NCI-H2081 treated with DMSO at 0.1 percent for 48 hours (cell line): ENCODE measurements at places on chromosomes 7 and 10.

DNA sequence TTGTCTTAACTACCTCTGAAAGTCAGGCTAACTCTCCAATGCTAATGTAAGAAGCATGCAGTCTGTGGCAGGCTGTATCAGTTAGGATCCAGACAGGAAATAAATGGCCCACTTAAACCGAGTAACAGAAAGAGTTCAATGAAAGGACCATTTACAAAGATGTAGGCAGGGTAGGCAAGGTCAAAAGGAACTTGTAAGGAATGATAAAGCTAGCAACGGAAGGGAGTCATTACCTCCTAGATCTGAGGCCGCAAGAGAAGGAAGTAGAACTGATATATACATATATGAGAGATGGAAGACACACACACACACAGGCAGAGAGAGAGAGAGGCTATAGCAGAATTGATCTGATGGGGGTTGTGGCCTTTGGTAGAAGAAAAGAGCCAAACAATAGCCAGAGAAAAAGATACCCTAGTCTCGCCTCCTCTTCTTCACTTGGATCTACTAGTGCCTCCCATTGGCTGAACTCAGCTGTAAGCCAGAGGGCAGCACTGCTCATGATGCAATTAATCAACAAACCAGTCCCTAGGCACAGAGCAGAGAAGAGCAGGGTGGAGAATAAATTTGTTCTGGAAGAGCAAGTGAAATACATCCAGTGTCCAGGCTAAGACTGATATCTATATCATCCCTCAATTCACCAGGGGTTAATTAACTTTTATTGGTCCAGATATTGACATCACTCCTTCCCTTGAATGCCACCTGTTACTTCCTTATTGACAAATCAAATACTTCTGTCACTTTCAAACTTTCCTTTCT lies 91.2 kb downstream of the LSMEM1 start:
- DNase-seq = no peak

GRCh38 chr10:62437696-62438095 lies 63.5 kb downstream of the ZNF365 start:
- DNase-seq = no peak

DNA sequence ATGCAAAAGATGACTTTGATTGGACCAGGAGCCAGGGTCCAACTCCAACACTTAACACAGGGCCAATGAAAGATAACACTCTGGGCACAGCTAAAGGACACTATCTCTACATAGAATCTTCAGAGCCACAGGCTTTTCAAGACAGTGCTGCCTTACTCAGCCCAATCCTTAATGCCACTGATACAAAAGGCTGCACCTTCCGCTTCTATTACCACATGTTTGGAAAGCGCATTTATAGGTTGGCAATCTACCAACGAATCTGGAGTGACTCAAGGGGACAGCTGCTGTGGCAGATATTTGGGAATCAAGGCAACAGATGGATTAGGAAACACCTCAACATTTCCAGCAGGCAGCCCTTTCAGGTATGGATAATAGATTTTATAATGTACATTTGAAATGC lies 160.7 kb downstream of the MALRD1 start:
- DNase-seq = no peak

DNA sequence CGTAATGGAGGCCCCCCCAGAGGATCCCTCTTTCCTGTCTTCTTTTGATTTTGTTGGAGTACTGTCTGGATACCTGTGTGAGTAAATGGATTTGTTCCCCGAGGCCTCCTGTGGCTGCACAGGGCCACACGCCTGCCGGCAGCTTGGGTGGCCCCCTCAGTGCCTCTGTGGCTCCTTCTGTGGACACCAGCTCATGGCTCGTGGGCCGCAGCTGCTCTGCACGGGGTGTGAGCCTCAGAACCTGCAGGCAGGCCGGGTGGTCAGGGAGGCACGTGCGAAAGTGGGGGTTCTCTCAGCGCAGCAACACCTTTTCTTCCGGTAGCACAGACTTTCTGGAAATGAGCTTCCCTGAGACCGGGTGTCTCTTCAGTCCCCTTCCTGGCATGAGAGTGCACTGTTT lies 70.3 kb downstream of the WDR37 start:
- DNase-seq = no peak

DNA sequence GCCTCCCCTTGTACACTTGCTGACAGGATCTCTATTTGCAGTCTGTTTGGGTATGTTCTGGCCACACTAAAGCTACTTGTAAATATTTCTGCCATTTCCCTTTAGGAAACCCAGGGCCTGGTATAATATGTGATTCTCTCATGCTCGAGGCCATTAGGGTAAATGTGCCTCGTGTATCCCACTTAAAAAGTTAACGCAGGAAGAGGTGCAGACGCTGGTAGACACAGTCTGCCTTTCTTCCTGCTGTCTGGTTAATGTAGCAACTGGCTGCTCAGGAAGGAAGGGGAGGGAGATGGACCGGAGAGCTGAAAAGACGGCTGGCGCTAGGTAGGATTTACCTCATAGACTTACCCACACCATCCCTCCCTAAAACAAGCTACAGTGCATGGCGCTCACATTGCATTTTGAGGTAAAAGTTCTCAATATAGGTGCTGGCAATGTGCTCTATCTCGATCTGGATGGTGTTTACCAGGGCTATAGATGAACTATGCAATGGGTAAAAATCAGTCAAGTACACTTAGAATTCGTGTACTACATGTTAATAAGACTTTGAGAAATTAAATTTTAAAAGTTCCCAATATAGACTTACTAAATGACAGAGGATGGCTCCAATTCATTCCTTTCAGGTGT lies 125.9 kb downstream of the JAZF1 start:
- DNase-seq = no peak

- no peak for DNase-seq
Measured at GRCh38 chr7:17369691-17370426, 71.4 kb downstream of the AHR start.

DNA sequence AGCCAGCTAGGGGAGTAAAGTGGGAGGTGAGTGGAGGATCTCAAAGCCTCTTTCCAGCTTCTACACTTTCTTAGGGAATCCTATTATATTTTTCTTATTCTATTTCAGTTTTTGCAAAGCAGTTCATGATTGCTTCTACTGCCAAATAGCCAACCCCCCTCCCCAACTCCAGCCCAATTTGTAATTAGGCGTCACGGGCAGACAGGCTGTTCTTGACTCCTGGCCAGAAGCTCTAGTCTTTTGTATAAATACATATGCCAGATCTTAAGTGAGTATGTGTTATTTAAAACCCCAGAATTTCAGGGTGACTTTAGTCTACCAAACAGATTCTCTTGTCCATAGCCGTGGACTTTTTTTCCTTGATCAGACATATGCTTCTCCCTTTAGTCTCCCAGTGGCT lies 255.2 kb downstream of the BUB3 start:
- no peak for DNase-seq

DNA sequence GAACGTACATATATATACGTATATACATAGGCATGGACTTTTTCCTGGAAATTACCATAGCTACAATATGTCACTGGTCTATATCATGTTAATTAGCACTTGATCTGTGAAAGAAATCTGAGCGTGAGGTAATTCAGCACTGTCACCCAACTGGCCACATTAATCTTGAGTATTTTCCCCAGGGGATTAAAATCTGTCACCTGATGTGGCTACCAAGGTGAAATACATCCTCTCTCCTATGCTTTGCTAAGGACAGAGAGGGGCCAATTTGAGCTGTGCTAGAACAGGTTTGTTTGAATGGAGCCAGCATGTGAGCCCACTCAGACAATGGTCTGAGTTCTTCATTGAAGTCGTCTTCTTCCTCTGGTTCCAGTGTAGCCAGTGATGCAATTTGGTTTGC lies 33.3 kb downstream of the CYCS start:
- no peak for DNase-seq

GRCh38 chr7:37535841-37536240 lies 87.2 kb upstream of the ELMO1 start:
- DNase-seq = no peak

DNA sequence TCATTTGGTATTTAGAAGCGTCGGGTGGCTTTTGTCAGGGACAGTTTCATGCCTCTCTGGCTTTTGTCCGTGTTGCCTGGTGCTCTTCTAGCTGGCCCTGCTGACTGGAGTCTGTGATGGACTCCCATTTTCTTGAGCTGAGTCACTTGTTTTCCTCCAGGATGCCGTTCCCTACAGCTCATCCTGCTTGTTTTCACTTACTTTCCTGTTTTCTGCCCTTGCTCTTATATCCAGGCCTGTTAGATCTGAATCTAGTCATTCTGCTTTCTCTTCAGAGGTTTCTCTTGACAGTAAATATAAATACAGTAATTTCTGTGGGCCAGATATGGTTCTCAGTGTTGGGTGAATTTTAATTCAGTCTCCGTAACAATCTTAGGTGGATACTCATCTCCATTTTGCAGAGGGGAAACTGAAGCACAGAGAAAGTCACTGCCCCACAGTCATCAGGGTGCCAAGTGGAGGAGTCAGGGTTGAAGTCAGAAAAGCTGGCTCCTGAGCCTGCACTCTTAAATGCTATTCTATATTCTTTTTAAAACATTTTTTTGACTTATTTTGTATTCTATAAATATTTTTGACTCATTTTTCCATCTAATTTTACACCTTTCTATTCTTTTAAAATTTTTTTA lies 85.4 kb downstream of the CCNY start:
- no peak for DNase-seq

GRCh38 chr7:4143006-4143405 lies 539.1 kb upstream of the FOXK1 start:
- DNase-seq = no peak

DNA sequence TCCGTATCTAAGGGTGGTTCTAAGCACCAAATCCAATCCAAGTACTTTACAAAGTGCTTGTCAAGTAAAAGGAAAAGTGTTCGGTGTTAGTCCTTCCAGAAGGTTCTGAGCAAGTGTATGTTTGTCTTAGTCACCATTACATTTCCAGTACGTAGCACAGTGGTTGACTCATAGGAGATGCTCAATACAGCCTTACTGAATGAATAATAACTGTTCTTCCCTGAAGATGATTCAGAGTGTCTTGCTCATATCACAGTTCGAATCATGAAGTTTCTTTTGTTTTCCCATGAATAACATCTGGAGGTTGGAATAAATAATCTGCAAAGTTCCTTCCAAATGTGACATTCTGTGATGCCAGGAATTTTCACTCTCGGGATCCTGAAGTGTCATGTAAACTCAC lies 53.4 kb downstream of the WNT2 start:
- DNase-seq = no peak

DNA sequence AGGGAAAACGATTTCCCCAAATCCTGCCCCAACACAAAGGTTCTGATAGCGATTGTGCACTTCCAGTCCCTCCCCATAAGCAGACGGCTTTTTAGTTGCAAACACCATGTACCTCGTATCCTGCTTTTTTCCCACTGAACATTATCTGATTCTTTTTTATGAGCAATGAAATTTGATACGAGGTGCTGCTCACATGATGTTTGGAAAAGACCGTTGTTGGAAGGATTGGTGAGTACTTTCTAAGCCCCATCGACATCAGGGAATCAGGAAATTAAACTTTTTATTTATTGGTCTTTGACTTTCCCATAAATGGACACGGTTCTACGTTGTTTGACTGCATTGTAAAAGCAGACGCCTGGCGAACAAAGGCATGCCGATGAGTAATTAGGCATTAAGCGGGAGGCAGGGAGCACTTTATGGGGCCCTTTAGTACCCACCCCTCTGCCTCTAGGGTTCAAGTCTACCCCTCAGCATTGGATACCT lies 49.4 kb downstream of the TEX36 start:
- DNase-seq = no peak

DNA sequence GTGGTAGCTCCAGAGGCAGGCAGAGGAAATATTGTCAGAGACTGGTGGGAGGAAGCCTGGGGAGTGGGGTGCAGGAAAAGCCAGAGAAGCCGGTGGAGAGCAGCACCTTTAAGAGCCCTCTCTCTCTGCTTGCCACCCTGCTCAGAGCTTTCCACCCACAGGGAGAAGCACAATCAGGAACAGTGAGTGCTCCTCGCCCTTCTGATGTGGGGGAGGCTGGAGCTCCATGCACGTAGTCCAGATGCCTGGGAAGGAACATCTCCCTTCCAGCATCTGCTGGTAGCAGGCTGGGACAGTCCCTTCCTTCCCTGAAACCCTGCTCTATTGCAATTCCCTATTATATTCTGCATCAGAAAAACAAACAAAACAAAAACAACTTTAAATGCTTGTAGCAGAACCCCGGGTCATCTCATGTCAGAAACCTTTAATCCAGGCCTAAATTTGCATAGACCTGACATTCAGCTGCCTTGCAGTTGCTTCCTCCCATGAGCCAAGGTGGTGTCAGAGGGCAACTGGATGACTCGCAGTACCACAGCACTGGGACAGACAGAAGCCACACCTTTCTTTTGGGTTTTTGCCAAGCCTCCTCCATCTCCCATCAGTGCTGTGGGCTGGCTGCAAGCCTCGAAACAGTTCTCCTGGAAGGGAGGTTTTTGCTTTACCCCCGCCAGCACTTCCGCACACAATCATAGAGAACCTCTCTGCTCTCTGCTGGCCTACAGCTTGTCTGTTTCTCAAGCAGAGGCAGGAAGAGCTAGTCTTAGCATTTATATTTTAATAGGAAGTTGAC lies 13.1 kb downstream of the AVPI1 start:
- DNase-seq = no peak

DNA sequence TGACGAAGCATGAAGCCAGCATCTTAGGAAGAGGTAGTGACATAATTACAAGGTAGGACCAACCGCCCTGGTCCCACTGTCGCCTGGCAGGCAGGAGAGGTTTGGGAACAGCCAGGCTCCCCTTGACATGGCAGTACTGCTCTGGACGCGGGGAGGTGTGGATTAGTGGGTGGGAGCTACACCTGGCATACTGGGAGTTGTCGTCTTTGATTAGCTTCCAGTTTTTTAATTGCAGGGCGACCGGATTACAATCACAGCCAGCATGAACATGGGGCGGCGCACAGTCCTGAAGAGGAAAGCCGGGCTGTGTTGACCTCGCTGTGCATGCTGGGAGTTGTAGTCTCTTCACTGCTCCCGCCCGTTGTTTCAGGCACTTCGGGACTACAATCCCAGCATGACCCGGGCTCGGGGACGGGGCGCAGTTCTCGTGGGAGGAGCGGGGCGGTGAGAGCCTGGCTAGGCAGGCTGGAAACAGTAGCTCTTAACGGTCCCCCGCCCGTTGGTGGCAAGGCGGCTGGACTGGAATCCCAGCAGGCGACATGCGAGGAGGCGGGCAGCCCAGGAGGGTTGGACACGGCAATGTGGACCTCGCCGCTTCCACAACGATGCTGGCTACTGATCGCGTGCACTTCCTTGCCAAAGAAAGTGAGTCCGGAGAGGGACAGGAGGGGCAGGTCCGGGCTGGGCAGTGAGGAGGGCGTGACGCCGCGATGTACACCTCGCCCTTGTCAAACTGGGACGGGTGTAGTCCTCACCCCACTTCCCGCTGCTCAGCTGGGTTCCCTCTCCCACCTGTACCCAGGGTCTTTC lies 98.0 kb upstream of the ZNF722 start:
- DNase-seq = no peak

DNA sequence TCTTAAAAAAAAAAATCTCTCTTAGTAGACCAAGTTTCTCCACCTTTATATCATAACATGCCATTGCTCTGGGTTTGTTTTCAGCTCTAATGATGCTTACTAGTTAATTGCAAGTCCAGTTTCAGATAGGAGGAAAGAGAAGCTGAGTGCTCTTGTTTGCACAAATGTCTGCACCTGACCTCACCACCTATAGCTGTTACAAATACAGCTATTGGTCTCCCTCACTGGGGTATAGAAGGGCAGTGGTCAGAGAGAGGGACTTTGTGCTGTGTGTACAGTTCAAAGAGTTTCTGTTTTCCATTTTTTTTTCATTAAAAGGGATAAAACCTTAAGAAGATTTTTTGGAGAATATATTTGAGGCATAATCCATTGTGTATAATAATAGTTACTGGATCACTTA lies 52.7 kb downstream of the TAS2R16 start:
- DNase-seq = no peak
